Activated CD4-positive, alpha-beta T cell treated with anti-CD3 and anti-CD28 coated beads, Interleukin-2, amount 10 ng/mL, durations not matched to agents 24 days and 14 days (primary cell): ENCODE measurements at places on chromosomes 2 and 18. TPM values are rescaled to one million over a fixed set of nuclear protein-coding genes. Genes with fewer than 3 reads are reported as not detected.

GRCh38 chr2:100174026-100174431 is 31.6 kb upstream of the AFF3 start:
- H3K4me1 ChIP-seq = no peaks in the 10 kb centered on the region
- peaks cover 10% of the 10 kb centered on the region for H3K27me3 ChIP-seq
- H3K27ac ChIP-seq = no peak overlapping the region

- H3K27ac ChIP-seq = peak overlapping the region; percentile 11
- H3K4me1 ChIP-seq = peaks cover 40% of the 10 kb centered on the region
- no peaks in the 10 kb centered on the region for H3K36me3 ChIP-seq
- peaks cover 2% of the 10 kb centered on the region for H3K27me3 ChIP-seq
- no peak for DNase-seq
- no peak overlapping the region for H3K4me3 ChIP-seq
Observed at GRCh38 chr2:39515273-39515896, 78.3 kb upstream of the MAP4K3 start.

GRCh38 chr18:13501891-13502290 is 224.5 kb downstream of the FAM210A start:
- no peaks in the 10 kb centered on the region for H3K27me3 ChIP-seq
- peaks cover 32% of the 10 kb centered on the region for H3K4me1 ChIP-seq
- H3K27ac ChIP-seq = peak overlapping the region; percentile 56
- H3K4me3 ChIP-seq = no peak overlapping the region
- peak; percentile 80 for DNase-seq

- peaks cover 7% of the 10 kb centered on the region for H3K36me3 ChIP-seq
- peak overlapping the region; percentile 72 for H3K27ac ChIP-seq
- no peaks in the 10 kb centered on the region for H3K27me3 ChIP-seq
- no peak for DNase-seq
- H3K4me1 ChIP-seq = peaks cover 12% of the 10 kb centered on the region
Observed at GRCh38 chr18:56992777-56993176, 154.1 kb upstream of the BOD1L2 start.

- no peaks in the 10 kb centered on the region for H3K36me3 ChIP-seq
- H3K27me3 ChIP-seq = no peaks in the 10 kb centered on the region
- H3K4me3 ChIP-seq = no peak overlapping the region
- no peak for DNase-seq
- H3K4me1 ChIP-seq = no peaks in the 10 kb centered on the region
Observed at GRCh38 chr18:75836516-75836915, 409.0 kb upstream of the SMIM21 start.

- DNase-seq = no peak
- no peaks in the 10 kb centered on the region for H3K27me3 ChIP-seq
- H3K4me3 ChIP-seq = no peak overlapping the region
- no peaks in the 10 kb centered on the region for H3K36me3 ChIP-seq
- H3K4me1 ChIP-seq = no peaks in the 10 kb centered on the region
Observed at GRCh38 chr2:138193416-138194213, 229.3 kb downstream of the HNMT start.

- peaks cover 2% of the 10 kb centered on the region for H3K27me3 ChIP-seq
- no peak overlapping the region for H3K4me3 ChIP-seq
- H3K36me3 ChIP-seq = peaks cover under 1% of the 10 kb centered on the region
- H3K27ac ChIP-seq = no peak overlapping the region
- peaks cover 21% of the 10 kb centered on the region for H3K4me1 ChIP-seq
Observed at GRCh38 chr2:218312267-218312756, 20.0 kb upstream of the TMBIM1 start.

DNA sequence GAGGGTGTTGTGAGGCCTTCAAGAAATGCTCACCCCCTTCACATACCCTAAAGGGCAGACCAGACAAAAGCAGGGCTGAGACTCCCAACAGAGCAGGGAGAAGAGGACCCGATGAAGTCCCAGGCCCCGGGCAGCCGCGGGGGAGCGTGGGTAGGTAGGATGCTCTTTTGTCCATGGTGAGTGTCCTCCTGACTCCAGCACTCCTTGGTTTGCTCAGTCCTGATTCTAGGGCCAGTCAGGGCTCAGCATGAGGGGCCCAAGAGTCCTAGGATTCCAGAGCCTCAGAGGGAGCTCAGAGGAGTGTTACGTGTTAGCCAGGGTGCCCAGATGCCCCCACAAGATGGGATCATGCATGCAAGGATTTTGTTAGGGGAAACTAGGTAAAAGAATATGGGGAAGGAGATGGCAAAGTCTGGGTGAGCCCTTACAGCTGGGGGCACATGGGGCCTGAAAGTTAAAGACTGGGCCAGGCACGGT is 64.8 kb downstream of the SMAD7 start:
- peak overlapping the region; percentile 58 for H3K27ac ChIP-seq
- no peaks in the 10 kb centered on the region for H3K27me3 ChIP-seq
- peaks cover 6% of the 10 kb centered on the region for H3K4me1 ChIP-seq
- no peak overlapping the region for H3K4me3 ChIP-seq

- no peak for DNase-seq
- H3K27me3 ChIP-seq = peaks cover under 1% of the 10 kb centered on the region
- no peaks in the 10 kb centered on the region for H3K4me1 ChIP-seq
- H3K27ac ChIP-seq = no peak overlapping the region
- H3K4me3 ChIP-seq = no peak overlapping the region
- no peaks in the 10 kb centered on the region for H3K36me3 ChIP-seq
Observed at GRCh38 chr18:59008302-59008974, 131.2 kb upstream of the SEC11C start.

- H3K27me3 ChIP-seq = peaks cover 3% of the 10 kb centered on the region
- no peak overlapping the region for H3K27ac ChIP-seq
- H3K4me3 ChIP-seq = no peak overlapping the region
- no peaks in the 10 kb centered on the region for H3K36me3 ChIP-seq
Observed at GRCh38 chr2:7348761-7349160, 431.5 kb downstream of the RNF144A start.

DNA sequence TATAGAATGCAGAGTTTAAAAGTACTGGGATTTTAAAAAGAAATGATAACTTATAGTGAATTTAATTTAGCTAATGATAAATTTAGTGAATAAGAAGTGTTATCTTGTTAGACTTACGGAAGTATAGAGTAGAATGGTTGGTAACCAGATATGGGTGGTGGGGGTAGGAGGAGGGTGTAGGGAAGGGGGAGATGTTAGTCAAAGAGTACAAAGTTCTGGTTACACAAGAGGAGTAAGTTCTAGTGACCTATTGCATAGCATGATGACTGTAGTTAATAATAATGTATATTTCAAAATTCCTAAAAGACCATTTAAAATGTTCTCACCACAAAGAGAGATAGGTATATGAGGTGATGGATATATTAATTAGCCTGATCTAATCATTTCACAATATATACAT is 184.8 kb upstream of the STON1 start:
- peaks cover 39% of the 10 kb centered on the region for H3K36me3 ChIP-seq
- H3K4me1 ChIP-seq = peaks cover 32% of the 10 kb centered on the region
- no peak overlapping the region for H3K4me3 ChIP-seq
- DNase-seq = no peak
- H3K27me3 ChIP-seq = no peaks in the 10 kb centered on the region

GRCh38 chr2:31223749-31224148 is 6.4 kb upstream of the CAPN14 start:
- no peaks in the 10 kb centered on the region for H3K36me3 ChIP-seq
- H3K27me3 ChIP-seq = peaks cover 16% of the 10 kb centered on the region
- no peak overlapping the region for H3K4me3 ChIP-seq
- H3K4me1 ChIP-seq = peaks cover 7% of the 10 kb centered on the region
- H3K27ac ChIP-seq = no peak overlapping the region
- no peak for DNase-seq

- DNase-seq = no peak
- no peaks in the 10 kb centered on the region for H3K4me1 ChIP-seq
- no peak overlapping the region for H3K4me3 ChIP-seq
- H3K36me3 ChIP-seq = no peaks in the 10 kb centered on the region
- no peak overlapping the region for H3K27ac ChIP-seq
Observed at GRCh38 chr2:150526006-150526405, 38.5 kb upstream of the RND3 start.

Gene UGT1A1
- not detected in 2 replicates for total RNA-seq

Gene KLHL41
- total RNA-seq = 0.07 TPM in 1 of 2 replicates, not detected in the other

Gene PDE11A
- total RNA-seq = not detected in 2 replicates
